ENCODE measurements at places on chromosomes 4 and X.

- no peak for DNase-seq
Measured at GRCh38 chr4:54714631-54715030, 56.9 kb downstream of the KIT start.

DNA sequence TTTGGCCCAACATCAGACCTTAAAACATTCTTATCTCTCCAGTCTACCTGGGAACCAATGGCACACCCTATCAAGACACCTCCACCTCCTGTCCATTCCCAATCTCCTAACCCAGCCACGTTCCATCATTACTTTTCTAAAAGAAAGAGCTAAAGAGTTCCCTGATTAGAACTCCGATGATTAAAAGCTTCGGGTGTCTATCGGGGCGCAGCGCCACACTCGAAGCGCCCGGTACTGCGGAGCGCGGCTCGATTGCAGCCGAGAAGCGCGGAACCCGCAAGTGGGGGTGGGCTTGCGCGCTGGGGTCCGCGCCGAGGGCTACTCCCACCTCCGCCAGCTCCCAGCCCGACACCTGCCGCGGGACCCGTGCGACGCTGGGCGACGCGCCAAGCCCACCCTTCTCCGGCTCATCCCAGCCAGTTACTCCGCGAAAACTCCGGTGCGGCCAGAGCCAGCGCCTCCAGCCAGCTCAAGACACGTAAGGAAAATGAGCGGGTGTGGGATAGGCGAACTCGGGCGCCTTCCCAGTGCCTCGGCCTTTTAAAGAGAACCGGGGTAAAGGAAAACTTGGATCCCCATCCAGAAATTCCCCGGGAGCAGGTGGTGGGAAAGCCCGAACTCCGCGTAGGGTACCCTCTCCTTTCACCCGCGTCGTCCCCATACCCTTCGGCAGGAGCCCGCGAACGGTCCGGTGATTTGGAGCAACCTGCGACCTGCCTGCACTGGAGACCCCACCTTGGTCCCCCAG is 593 bp downstream of the NPY1R start:
- DNase-seq = peak; percentile 7

DNA sequence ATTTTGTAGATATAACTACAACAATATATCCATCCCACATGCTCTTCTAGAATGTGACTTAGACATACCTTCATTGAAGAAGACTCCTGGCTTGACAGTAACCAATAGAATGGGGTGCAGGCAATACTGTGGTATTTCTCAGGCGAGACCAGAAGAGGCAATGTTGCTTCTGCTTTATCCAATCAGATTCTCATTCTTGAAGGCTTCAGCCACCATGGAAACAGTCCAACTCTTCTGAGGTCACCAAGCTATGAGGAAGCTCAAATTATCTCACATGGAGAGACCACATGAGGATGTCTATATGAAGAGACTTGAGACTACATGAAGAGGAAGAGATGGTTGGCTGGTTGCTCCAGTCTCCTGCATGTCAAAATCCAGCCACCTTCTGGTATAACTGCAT is 469.9 kb downstream of the PCDH10 start:
- no peak for DNase-seq

DNA sequence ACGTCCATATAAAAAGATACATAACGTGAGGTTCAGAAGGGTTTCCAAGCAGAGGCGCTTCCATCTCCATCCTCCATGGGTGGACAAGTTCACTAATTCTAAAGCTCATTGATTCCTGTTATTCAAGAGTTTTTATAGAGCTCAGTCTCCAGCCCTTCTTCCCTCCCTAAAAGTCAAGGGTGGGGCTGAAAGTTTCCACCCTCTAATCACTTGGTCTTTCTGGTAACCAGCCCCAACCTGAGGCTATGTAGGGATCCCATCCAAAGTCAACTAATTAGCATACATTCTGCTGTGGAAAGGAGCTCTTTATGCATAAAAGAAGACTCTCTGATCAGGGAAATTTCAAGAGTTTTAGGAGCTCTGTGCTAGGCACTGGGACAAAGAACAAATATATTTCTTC is 46.9 kb upstream of the VEGFC start:
- DNase-seq = no peak

- DNase-seq = no peak
Measured at GRCh38 chr4:160091631-160092030, 988.8 kb downstream of the RAPGEF2 start.

DNA sequence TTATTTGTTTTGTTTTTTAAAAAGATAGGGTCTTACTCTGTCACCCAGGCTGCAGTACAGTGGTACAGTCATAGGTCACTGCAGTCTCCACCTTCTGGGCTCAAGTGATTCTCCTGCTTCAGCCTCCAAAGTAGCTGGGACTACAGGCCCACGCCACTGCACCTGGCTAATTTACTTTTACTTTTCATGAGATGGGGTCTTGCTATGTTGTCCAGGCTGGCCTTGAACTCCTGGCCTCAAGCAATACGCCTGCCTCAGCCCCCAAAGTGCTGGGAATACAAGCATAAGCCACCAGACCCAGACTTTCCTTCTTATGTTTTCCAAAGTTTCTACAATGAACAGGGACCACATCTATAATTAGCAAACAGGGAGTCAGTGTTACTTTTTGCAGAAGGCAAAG is 37.9 kb upstream of the MXD4 start:
- DNase-seq = no peak

GRCh38 chr4:165009493-165010227 is 22.1 kb upstream of the TRIM60 start:
- no peak for DNase-seq

DNA sequence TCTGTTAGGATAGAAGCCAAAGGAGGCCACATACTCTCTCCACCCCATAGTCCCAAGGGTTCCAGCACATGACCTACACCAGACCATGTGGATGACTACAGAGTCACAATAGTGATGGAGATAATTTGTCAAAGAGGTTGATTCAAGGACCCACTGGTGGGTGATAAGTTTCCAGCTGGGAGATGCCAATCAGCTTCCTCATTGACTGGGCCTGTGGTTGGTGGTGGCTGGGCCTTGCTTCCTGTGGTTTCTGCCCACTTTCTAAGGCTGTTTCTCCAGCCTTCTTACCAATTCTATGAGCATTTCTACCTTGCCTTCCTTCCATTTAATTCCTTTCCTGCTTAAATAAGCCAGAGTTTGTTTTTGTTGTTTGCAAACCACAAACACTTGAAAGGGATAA is 95.5 kb upstream of the CPEB2 start:
- no peak for DNase-seq

All from NCI-H524 (cell line).